Cardiac septum (tissue), 1 donor: ENCODE measurements at places on chromosomes 1 and 21.

- no peak for DNase-seq
These were observed 67.0 kb upstream of the PTCH2 start for GRCh38 chr1:44909901-44910544.

GRCh38 chr1:202844935-202845334 lies 34.2 kb downstream of the PCAT6 start:
- no peak for DNase-seq

GRCh38 chr1:6208723-6209660 lies 3.1 kb downstream of the RNF207 start:
- DNase-seq: no peak

- DNase-seq: no peak
These were observed 10.1 kb downstream of the TCP10L start for GRCh38 chr21:32574946-32575925.

GRCh38 chr1:247487057-247487456 lies 29.2 kb upstream of the OR2B11 start:
- DNase-seq: no peak

DNA sequence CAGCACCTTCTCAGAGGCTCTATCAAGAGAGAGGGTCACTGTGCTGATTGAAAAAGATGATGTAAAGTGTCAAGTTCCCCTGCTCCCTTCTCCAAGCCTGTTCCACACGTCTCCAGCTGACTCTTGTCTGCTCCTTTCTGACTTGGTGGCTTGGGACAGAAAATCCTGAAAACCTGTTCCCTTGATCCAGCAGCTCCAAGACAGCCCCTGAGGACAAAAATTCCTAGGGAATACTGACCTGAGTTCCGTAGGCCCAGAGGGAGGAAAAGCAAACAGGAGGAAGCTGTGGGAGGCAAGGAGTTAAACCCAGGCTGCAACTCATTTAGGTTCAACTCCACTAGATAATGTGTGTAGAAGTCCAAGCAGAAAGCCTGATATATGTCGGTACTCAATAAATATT lies 42.1 kb upstream of the ATP2B4 start:
- DNase-seq: no peak

GRCh38 chr1:23559985-23560741 lies 862 bp upstream of the ID3 start:
- DNase-seq: no peak

GRCh38 chr1:13820055-13820454 lies 120.1 kb downstream of the PRDM2 start:
- no peak for DNase-seq

DNA sequence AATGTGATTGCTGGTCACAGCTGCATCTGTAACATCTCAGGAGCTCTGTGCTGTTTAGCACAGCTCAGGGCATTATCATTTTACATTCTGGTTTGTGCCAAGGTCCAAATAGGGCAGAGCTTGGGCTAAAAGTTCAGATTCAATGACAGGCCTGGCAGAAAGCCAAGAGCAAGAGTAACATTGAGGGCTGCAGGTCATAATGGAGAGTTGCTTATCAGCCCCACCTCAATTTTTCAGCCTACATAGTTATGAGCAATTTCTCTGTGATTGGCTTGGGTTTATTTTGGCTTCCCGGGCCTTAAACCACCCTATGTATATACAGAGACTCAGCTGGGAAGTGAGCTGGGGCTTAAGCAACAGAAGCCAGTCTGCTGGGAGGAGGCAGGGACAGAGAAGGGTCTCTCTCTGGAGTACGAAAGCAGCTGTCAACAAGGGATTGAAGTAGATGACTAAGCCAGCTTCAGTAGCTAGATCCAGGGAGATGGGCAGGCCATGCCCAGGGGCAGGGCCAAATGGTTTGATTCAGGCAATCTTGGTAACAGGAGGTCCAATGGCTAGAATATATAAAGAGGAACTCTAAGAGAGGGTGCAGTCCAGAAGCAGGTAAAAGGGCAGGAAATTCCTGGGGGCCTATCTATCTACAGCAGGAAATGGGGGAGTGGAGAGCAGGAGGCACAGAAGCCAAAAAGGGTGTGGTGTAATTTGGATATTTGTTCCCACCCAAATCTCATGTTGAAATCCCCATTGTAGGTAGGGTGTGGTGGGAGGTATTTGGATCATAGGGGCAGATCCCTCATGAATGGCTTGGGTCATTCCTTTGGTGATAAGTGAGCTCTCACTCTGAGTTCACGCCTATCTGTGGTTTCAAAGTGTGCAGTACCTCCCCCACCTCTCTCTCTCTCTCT lies 49.0 kb downstream of the BRINP2 start:
- DNase-seq: no peak

DNA sequence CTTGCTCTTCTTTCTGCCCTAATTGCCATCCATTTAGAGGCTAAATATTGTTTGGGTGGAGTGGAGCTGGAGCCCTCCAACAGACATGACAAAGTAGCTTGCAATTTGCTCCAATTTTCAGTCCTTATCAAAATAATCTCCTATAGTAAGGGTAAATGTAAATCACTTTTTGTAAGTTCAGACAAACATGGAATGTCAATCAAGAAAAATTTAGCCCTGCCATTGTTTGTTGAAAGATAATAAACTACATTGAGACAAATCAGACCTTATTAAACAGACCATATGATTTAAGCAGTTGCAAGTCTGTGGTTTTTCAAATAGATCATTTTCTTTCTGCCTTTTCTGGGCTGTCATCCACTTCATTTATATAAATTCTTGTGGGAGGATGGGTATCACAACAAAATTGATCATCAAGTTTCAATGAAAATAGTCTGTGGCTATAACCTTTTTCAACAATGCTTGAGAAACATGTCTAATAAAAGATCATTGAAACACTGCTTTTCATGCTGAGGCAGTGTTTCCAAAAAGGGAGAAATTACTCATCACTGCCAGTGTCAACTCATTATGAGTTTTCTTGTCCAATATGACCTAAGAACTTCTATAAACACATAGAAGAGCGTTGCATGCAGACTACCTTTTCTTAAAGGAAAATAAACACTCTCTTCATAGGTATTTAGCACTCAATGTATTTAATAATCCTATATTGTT lies 1152.0 kb upstream of the B3GALT2 start:
- DNase-seq: no peak

DNA sequence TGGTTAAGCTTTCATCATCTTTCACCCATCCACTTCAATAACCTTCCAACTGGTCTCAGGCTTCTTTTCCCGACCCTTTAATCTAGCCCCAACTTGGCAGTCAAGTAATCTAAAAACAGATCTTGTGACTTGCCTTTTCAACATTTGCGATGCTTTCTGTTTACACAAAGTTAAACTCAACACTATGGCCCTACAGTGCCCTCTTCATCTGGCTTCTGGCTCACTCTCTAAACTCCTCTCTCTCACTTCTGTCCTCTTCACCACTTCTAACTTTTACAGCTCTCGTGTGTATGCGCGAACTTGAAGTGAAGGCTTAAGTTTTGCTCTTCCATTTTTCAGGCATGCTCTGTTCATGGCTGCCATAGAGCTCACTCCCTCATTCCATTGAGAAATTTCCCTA lies 1122.3 kb upstream of the ADGRL2 start:
- no peak for DNase-seq

DNA sequence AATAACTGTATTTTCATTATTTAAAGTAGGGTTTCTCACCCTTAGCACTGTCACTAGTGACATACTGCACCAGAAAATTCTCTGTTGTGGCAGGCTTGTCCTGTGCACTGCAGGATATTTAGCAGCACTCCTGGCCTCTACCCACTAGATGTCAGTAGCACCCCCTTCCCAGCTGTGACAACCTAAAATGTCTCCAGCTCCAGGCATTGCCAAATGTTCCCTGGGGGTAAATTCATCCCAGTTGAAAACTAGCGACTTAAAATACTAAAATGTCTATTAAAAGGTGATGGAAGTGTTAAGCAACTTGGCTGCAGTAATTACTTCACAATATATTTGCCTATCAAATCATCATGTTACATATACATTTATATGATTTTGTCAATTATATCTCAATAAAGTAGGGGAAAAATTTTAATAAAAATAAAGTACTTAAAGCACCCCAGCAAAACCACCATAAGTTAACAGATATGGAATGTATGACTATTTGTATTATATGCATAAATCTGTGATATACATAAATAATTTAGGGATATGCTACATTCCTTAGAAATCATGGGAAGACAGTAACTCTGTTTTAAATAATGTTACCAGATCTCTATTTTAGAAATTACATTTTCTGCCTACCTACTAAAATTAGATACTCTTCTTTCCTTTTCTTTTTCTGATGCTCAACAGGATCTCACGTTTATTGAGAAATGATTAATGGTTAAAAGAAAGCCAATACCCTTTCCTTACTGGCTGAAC lies 74.6 kb downstream of the ARID4B start:
- no peak for DNase-seq

- DNase-seq: no peak
These were observed 93.9 kb downstream of the NID1 start for GRCh38 chr1:235971020-235971419.

DNA sequence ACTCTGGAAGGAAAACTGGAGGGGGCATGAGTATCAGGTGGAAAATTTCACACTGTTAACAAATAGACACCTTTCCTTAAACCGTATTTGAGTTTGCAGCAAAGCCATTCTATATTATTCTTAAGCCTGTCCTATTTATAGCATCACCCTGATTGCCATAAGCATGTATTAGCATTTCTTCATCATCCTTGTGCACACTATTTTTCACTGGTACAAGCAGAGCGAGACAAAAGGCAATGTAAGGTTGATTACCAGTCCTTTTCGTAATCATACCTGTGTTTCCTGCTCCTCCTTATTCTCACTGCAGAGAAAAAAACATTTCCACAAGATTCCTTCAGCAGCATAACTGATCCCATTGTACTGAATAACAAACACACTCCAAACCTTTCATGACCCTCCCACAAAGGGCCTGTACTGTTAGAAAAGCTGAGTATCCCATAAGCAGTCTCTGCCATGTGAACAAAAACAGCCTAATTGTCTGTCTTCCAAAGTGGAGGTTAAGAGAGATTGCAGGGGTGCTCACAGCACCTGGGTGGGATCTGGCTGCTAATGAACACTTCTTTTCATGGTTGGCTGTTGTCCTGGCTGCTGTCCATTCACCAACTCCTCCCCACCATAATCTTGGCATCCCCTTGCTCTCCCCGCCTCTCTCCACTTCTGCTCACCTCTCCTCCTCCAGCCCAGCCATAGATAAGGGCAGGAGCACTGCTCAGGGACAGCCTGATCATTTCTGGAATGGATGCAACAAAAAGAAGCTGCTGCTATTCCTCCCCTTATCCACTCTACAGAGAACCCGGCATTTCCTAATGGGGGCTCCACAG lies 30.4 kb downstream of the VTCN1 start:
- no peak for DNase-seq

GRCh38 chr1:55726994-55727393 lies 511.8 kb upstream of the USP24 start:
- no peak for DNase-seq

GRCh38 chr1:232662910-232663309 lies 33.0 kb upstream of the SIPA1L2 start:
- no peak for DNase-seq

DNA sequence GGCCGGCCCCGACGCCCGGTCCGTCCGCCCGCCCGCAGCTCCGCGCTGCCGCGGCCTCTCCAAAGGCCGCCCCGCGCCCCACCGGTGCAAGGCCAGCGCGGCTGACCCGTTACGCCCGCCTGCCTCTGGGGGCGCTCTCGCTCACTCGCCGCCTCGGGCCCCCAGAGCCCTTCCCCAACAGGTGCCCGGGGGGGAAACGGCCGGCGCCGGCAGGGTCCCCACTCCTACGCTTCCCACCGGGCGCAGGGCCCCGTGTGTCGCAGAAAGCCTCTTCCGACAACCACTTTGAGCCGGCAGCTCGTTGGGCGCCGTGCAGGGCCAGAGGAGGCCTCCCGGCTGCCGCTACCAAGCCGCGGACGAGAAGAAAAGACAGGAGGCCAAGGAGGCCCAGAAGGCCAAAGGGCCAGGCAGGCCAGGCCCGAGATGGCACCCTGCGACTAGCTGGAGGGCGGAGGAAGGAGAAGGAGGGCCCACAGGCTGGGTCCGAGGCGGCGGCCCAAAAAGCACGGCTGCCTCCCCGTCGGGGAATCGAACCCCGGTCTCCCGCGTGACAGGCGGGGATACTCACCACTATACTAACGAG lies 64.9 kb upstream of the FCGR2A start:
- no peak for DNase-seq

- no peak for DNase-seq
These were observed 19.6 kb upstream of the TCEA3 start for GRCh38 chr1:23444104-23444533.

GRCh38 chr1:248897412-248898337 lies 8.4 kb upstream of the PGBD2 start:
- DNase-seq: no peak

DNA sequence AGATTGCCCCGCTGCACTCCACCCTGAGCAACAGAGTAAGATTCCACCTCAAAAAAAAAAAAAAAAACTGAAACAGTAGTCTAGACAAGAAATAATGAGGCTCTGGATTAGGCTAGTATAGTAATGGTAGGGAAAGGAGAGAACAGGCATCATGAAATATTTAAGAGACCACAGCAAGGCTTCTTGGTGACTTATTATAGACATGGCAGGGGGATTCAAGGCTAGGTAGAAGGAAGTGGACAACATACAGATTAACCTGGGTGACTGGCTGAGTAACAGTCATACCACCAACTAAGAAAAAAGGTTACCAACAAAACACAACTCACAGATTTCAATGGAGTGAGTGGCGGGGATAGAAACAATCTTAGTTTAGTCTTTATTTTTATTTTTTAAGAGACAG lies 8.3 kb downstream of the NVL start:
- DNase-seq: no peak

- no peak for DNase-seq
These were observed 57.0 kb downstream of the KIFAP3 start for GRCh38 chr1:170017478-170017877.

- no peak for DNase-seq
These were observed 35.7 kb downstream of the PCP4 start for GRCh38 chr21:39902986-39903385.

GRCh38 chr1:112991402-112992120 lies 35.6 kb upstream of the SLC16A1 start:
- no peak for DNase-seq

GRCh38 chr21:36567216-36567885 lies 87.4 kb upstream of the CLDN14 start:
- DNase-seq: no peak

GRCh38 chr1:61130338-61131000 lies 48.1 kb downstream of the NFIA start:
- DNase-seq: no peak

DNA sequence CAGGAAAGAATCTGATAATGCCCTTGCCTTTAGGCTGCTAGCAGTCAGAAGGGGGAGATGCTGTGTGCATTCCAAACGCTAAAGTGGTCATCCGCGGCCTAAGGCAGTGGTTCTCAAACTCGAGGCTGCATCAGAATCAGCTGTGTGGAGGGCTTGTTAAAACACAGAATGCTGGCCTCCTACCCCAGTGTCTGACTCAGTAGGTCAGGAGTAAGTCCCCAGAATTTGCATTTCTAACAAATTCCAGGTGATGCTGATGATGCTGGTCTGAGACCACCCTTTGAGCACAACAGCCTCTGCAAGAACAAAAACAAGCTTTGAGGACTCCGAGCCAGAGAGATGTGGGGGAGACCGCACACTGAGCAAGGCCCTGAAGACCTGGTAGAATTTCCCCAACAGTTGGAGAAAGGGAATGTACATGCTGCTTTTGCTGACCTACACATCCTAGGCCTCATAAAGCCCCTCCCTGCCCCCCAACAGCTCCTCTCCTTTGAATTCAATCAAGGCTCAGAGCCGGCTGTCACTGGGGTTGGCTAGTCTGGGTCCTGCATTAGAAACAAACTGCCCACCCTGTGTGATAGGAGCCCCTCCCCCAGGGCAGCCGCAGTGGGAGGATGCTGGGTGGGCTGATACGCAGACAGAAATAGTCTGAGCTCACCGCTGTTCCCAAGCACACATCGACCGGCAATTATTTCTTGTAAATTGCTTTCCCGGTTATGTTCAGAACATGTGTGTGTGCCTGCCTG lies 27.1 kb downstream of the SHISAL2A start:
- DNase-seq: no peak
